ENCODE measurements at places on chromosomes 7 and 10.

- H3K27me3 ChIP-seq, result no peaks in the 10 kb centered on the region
- H3K4me3 ChIP-seq, result no peak overlapping the region
- no peaks in the 10 kb centered on the region for H3K36me3 ChIP-seq
- peaks cover 14% of the 10 kb centered on the region for H3K4me1 ChIP-seq
- DNase-seq, result no peak
- no peak overlapping the region for H3K27ac ChIP-seq
Observed at GRCh38 chr10:74855027-74855426, 28.6 kb downstream of the KAT6B start.

- no peak overlapping the region for H3K4me3 ChIP-seq
- no peaks in the 10 kb centered on the region for H3K27me3 ChIP-seq
Observed at GRCh38 chr7:80770061-80770460, 131.6 kb downstream of the CD36 start.

GRCh38 chr7:111841596-111842205 lies 279.4 kb upstream of the IMMP2L start:
- H3K36me3 ChIP-seq, result no peaks in the 10 kb centered on the region
- H3K4me1 ChIP-seq, result no peaks in the 10 kb centered on the region
- H3K27ac ChIP-seq, result no peak overlapping the region

DNA sequence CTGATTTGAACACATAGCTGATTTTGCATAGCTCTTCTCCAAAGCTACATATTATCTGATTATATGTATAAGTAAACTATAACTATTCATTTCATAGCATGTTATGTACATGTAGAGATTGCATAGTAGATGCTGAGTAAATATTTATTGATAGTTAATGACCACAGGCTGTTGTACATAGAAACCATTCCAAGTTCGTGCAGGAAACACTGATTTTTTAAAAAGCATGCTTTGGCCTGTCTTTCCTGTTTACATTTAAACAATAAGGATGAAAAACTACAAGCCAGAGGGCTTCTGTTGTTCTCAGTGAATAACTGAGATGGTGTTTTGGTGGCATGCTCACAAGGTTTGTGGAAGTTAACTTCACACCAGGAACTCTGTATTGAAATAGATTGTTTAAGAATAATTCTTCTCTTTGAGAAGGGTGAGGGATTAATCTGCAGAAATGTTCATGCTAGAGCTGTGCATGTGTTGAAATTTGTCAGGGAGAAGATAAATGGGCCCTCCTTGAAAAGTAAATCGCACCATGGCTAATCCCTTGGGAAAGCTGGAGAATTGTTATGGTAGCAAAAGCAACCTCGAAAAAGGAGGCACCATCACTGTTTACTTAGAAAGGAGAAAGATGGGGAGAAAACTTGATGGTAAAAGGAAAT lies 120.2 kb upstream of the SP8 start:
- H3K4me3 ChIP-seq, result no peak overlapping the region
- no peaks in the 10 kb centered on the region for H3K4me1 ChIP-seq
- no peaks in the 10 kb centered on the region for H3K27me3 ChIP-seq
- H3K36me3 ChIP-seq, result no peaks in the 10 kb centered on the region
- no peak overlapping the region for H3K27ac ChIP-seq
- DNase-seq, result no peak

All from ovary (tissue), 10 donors.